ENCODE measurements at places on chromosomes 1 and 21.

DNA sequence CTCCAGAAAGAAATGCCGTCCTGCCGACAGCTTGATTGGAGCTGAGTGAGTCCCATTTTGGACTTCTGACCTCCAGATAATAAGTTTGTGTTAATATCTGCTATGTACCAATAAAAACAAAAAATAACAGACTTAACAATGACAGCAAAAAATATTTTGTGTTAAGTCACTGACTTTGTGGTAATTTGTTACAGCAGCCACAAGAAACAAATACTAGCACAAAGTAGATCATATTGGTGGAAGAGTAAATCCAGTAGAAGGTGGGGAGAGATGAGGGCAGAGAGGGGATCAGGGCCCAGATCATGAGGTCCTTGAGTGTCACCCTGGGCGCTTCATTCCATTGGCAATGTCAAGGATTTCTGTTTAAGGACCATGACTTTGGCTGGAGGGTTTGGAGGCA is 168.6 kb downstream of the DYRK1A start:
- no peak for DNase-seq

DNA sequence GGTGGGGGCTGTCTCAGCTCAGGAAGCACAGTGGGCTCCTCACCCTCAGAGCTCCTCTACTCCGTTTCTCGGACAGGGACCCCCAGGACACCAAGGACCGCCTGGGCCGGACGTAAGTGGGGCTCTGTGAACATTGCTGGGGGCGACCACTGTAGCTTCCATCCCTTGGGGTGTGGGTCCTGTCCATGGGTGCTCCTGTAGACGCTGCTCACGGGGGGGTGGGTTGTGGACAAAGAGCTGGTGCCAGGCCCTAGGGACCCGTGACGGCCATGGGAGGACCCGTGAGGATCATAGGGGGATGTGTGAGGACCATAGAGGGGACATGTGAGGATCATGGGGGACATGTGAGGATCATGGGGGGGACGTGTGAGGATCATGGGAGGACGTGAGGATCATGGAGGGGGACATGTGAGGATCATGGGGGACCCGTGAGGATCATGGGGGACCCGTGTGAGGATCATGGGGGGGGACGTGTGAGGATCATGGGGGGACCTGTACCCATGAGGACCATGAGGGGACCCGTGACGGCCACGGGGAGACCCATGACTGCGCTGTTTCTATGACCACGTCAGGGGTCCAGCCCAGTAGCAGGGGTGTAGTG is 18.1 kb downstream of the COL6A1 start:
- no peak for DNase-seq

- no peak for DNase-seq
Measured at GRCh38 chr1:214229736-214230135, 51.2 kb upstream of the SMYD2 start.

GRCh38 chr1:231187571-231187970 is 25.7 kb downstream of the TRIM67 start:
- no peak for DNase-seq

DNA sequence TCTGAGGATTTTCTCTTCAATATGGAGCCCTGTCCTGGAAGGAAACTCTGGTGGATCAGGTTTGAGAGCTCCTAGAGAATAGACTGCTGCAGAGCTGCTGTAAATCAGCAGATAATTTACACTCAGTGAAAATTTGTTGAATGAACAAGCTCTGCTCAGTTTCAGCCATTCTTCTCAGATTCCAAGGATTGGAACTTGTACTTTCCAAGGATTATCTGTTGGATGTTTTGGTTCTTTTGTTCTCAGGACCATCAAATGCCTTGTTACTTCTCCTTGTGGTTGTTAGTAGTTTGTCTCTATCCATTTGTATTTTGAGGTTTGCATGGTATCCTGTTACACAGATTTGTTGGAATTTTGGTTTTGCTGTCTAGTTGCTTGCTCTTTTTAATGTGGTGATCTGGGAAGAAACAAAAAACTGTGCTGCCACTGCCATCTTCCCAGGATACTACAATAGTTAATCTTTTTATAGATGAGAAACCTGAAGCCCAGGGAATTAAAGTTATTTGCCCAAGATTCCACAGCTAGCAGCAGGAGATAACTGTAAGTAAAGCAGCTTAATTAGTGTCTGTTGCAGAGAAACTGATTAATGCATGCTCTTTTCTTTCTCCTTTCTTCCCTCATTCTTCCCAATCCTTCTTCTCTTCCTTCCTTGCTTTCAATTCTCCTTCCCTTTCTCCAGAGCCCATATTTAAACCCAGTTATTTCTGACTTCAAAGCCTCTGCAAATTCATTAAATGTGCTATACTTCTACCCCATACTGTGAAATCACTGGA is 21.7 kb upstream of the KIFAP3 start:
- no peak for DNase-seq

DNA sequence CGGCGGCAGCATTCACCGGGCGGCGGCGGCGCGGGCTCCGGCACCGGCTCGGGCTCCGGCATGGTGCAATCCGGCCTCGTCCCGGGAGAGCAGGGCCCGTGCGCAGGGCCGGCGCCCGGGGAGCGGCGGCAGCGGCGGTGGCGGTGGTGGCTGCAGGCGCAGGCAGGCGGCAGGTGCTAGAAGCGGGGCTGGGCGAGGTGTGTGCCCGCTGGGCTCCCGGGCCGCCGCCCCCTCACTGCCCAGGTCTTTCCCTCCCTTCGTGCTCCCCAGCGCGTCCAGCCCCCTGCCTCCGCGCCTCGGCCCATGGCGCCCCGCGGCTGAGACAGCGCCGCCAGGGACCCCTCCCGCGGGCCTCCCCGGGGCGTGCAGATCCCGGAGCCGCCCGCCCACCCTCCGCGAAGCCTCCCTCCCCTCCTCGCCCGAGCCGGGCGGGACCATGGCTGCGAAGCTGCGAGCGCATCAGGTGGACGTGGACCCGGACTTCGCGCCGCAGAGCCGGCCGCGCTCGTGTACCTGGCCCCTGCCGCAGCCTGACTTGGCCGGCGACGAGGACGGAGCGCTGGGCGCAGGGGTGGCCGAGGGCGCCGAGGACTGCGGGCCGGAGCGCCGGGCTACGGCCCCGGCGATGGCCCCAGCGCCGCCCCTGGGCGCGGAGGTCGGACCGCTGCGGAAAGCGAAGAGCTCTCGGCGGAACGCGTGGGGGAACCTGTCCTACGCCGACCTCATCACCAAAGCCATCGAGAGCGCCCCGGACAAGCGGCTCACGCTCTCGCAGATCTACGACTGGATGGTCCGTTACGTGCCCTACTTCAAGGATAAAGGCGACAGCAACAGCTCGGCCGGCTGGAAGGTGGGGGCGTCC is 492 bp downstream of the FOXO6 start:
- DNase-seq = no peak

DNA sequence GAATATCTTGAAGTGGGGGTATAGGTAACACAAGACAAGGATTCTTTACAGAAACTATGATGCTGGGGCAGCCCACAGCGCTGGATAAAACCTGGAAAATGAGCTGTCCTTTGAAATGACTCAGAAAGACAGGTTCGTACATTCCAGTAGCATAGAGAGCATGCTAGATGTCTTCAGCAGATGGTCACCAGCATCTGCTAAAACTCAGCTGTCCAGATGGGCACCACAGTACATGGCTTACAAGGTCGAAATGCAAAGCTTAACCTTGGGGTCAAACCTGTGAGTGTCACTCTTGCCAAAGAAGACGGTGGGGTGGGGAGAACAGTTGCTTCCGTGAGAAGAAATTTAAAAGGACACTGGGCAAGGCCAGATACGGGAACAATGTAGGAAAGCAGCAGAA is 41.3 kb upstream of the TRIM45 start:
- DNase-seq = no peak

Data from activated gamma-delta T cell treated with Interleukin-2 at 50 U/mL for 16 hours (primary cell).